ENCODE measurements at places on chromosomes 3 and 15. TPM values are rescaled to one million over a fixed set of nuclear protein-coding genes. Genes with fewer than 3 reads are reported as not detected.

DNA sequence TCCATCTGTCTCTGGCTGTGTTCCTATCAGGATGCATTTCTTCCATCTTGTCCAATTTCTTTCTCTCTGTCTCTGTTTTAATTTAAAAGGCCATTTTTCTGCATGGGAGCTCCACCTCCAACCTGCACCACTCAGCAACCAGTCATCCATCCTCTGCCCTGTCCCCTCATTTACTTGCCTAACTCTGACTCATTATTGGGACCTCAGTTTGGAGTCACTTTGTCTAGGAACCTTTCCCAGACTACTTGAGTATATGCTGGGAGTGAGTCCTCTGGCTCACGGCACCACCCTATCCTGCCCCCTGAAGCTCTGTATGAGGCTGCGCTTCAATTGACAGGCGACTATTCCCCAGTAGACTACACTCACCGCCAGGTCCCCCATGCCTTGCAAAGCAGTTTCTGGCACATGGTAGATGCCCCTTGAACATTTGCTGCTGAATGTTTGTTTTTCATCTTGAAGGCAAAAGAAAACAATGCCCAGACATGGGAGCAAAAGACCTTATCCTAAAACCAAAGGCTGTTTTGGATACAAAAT lies 513.3 kb upstream of the CFAP20DC start:
- no peak for DNase-seq

DNA sequence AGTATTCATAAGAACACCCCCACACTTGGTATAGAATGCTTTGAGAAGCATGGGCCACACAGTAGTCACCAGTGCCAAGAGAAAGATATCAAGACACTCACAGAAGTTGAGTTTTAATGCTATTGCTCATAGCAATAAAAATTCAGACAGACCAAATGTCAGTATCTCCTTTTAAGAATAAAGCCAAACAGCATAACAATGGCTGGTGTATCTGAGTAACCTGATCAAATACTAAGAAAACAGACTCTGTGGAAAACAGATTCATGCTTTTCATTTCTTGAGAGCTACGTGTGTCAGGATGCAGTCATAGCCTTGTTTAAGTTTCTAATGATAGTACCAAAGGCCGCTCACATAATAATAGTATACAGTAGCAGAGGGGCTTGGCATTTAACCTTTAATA lies 778.5 kb downstream of the MECOM start:
- DNase-seq, result no peak

GRCh38 chr3:11757441-11757875 lies 89.2 kb downstream of the TAMM41 start:
- peak; percentile 22 for DNase-seq

Gene CACNA2D3
- 13.5 TPM for total RNA-seq

Gene CYP11A1
- total RNA-seq, result 0.61 TPM

- no peak for DNase-seq
Measured at GRCh38 chr15:47377465-47377864, 339.8 kb upstream of the SEMA6D start.

DNA sequence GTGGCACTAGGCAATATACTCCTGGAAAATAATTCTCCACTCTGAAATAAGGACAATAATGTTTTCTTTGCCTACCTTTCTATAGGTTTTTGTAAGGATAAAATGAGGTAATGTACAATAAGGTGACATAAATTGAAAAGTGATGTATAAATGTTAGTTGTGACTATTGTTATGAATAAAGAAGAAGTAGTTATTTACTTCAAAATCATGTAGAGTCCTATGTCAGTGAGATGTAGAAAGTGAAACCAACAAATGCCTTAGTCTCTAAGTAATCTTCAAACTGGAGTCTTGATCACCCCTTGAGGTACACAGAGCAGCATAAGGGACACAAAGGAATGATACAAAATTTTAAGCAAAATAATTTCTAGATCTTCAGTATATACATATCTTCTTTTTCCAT lies 60.3 kb upstream of the TP63 start:
- no peak for DNase-seq

DNA sequence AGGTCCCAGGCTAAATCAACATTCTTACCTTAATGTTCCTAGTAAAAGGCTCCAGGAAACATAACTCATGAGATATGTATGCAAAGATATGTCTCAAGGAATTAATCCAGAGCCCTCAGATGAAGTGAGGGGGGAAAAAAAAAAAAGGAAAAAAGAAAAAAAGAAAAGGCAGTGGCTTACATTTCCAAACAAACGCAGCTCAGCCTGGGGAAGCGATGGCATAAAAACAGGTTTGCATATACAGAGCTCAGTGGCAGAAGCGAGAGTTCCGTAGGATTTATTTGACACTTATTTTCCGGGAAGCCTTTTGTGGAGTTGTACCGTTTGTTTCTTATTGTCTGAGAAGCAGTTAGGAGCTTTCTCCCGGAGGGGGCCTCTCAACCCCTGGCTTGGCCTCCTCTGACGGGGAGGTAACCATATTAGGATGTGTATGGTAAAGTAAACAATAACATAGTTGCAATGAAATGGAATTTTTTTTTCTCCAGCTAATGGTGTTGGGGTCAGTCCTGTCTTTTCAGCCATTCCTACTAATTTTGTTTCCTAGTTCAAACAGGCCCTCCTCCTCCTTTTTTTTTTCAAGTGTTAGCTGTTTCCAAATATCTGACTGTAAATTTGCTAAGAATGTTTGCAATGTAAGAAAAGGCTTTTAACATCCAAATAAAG lies 338.6 kb downstream of the FOXP1 start:
- no peak for DNase-seq

Gene MOBP
- total RNA-seq, result not detected

Gene STAC
- 0.19 TPM for total RNA-seq

GRCh38 chr3:126533506-126533905 lies 9.6 kb downstream of the CHST13 start:
- no peak for DNase-seq

Gene RTP1
- total RNA-seq, result not detected

DNA sequence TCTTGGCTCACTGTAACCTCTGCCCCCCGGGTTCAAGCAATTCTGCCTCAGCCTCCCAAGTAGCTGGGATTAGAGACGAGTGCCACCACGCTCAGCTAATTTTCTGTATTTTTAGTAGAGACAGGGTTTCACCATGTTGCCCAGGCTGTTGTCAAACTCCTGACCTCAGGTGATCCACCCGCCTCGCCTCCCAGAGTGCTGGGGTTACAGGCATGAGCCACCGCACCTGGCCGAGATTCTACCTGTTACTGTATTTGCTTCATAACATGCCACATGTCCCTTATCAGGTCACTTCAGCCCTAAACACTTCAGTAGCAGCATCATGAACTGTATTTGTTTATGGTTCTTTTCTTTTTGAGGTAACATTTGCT lies 7.5 kb upstream of the LCTL start:
- DNase-seq, result no peak

GRCh38 chr15:90354986-90355385 lies 2.9 kb downstream of the ZNF774 start:
- DNase-seq, result no peak

DNA sequence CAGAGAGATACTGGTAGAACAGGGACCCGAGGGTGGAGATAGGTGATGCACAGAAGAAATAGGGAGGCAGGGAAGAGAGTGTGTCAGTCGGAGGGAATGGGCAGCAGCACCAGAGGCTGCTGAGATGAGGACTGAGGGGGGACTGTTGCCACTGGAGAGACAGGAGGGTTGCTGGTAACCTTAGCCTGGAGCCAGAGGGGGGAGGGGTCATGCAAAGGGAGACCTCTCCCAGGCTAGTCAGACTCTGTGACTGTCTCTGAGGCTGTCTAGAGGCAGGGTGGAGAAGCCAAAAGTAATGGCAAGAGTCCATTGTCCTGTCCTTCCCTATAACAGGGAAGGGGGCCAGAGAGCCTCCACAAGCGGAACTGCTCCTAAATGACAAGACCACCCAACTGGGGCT lies 2.1 kb upstream of the DLEC1 start:
- no peak for DNase-seq

- DNase-seq, result no peak
Measured at GRCh38 chr3:121985846-121986245, 36.2 kb downstream of the ILDR1 start.

- DNase-seq, result peak; percentile 82
Measured at GRCh38 chr3:32421991-32422859, 30.6 kb downstream of the CMTM7 start.

GRCh38 chr3:100125161-100125938 lies 11.0 kb upstream of the FILIP1L start:
- no peak for DNase-seq

DNA sequence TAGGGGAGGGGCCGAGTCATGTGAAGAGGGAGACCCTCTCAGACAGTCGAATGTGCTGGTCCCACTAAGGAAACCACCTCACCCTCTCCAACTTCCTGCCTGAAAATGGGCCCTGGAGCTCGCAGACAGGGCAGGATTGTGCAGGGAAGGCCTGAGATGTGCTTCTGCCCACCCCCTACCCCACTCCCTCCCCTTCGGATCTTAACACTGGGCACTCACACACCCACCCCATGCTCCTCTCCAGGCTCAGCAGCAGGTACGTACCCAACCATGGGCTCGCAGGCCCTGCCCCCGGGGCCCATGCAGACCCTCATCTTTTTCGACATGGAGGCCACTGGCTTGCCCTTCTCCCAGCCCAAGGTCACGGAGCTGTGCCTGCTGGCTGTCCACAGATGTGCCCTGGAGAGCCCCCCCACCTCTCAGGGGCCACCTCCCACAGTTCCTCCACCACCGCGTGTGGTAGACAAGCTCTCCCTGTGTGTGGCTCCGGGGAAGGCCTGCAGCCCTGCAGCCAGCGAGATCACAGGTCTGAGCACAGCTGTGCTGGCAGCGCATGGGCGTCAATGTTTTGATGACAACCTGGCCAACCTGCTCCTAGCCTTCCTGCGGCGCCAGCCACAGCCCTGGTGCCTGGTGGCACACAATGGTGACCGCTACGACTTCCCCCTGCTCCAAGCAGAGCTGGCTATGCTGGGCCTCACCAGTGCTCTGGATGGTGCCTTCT lies 20.0 kb downstream of the ATRIP start:
- DNase-seq, result no peak

Gene STAG1
- 27.7 TPM for total RNA-seq

DNA sequence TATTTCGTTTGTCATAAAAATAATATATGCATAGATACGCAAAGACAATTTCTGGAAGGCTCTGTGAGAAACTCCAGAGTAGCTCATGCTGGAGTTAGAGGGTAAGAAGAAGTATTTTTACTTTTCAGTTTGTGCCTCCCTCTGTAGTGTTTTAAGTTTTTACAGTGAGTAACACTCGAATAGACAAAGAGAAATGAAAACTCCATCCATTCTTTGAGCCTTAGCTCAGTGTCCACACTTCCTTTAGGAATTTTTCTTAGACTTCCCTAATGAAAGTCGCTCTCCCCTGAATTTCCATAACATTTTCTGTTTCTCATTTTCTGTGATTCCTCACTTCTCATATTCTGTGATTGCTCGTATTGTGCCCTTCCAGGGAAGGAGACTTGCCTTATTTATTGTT lies 2.1 kb downstream of the BLOC1S6 start:
- DNase-seq, result no peak

GRCh38 chr3:118760585-118761290 lies 273.9 kb downstream of the IGSF11 start:
- DNase-seq, result no peak

- no peak for DNase-seq
Measured at GRCh38 chr3:171840811-171841619, 2.1 kb upstream of the TMEM212 start.

DNA sequence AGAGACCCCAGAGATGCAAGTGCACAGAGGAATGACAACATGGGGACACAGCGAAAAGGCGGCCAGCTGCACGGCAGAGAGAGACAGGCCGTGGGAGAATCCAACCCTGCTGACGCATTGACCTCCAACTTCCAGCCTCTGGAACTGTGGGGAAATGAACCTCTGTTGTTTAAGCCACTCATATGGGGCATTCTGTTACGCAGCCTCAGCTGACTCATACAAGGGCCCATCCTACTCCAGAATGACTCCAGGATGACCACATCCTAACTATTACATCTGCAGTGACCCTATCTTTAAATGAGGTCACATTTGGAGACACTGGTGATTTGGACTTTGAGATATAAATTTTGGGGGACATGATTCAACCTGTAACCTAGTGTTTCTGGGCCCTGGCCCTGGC lies 44.0 kb downstream of the KLF15 start:
- no peak for DNase-seq

DNA sequence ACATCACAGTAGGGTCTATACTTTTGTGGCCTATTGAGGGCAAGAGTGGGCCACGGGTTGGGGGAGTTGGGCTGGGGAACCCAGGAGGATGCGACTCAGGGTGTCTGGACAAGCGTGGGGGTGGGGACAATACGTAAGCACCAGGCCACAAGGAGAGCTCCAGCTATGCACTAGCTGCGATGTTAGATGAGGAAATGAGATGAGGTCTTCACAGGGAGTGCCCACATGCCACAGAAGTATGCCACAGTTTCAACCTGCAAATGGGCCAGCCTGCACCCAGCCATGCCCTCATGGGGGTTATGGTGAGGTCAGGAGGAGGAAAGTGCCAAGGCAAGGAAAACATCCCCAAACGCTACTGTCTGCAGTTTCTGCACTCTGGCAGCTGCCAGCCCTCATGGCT lies 30.5 kb downstream of the CACNA2D2 start:
- no peak for DNase-seq

Gene PAQR5
- total RNA-seq, result 0.39 TPM

Gene ANKRD34C
- not detected for total RNA-seq

Gene TMEM207
- total RNA-seq, result not detected

Gene IQCH
- 0.37 TPM for total RNA-seq

- no peak for DNase-seq
Measured at GRCh38 chr15:28075573-28075972, 23.5 kb downstream of the OCA2 start.

GRCh38 chr15:41942886-41943285 lies 29.5 kb downstream of the EHD4 start:
- DNase-seq, result no peak

Gene ARRDC4
- total RNA-seq, result 25.2 TPM

Gene KIAA1143
- total RNA-seq, result 27.8 TPM

GRCh38 chr3:132978464-132978863 lies 59.7 kb upstream of the TMEM108 start:
- no peak for DNase-seq

Gene KATNBL1
- total RNA-seq, result 17.3 TPM

Gene PIK3CB
- 15.9 TPM for total RNA-seq

Gene CCDC13
- total RNA-seq, result 0.47 TPM

Gene NR1I2
- total RNA-seq, result not detected

Gene IL12A
- 0.79 TPM for total RNA-seq

GRCh38 chr15:70160267-70160666 lies 62.5 kb upstream of the TLE3 start:
- DNase-seq, result no peak

DNA sequence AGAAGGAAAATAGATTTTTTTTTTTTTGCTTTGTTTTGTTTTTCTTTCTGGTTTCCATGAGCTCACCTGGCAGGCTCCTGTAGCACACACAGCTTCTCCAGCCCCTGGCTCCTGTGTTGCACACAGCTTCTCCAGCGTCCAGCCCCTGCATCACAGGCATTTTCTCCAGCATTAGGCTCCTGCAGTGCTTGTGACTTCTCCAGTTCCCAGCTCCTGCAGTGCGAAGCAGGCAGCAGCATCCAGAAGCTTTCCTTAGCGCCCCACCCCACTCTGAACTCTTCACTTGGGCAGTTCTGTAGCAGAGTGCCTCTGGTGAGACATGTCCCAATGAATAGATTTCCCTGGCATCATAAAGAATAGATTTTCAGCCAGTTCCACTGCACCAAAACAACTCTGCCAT lies 5.5 kb upstream of the CCDC39 start:
- DNase-seq, result no peak

Gene PLA2G4D
- total RNA-seq, result not detected

All from psoas muscle (tissue), 8 donors.